ENCODE measurements at places on chromosomes 1 and 21.

DNA sequence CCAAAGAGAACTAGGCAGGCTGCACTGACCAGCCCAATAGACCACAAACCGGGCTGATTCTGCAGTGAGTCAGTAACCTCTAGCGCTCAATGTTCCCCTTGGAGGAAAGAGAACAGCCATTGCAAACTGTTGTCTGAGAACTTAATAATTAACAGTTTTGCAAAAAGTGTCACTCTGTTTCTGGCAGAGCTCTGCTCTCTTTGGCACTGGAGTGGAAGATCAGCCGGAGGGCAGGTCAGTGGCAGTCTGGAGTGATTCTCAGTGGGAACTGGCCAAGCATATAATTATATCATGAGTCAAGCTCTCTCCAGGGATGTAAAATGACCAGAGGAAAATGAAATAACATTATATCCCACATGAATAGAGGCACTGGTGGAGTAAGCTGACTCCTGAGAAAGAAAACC is 238.3 kb downstream of the HLX start:
- DNase-seq = no peak

GRCh38 chr1:215292932-215293331 is 210.4 kb downstream of the KCNK2 start:
- no peak for DNase-seq

DNA sequence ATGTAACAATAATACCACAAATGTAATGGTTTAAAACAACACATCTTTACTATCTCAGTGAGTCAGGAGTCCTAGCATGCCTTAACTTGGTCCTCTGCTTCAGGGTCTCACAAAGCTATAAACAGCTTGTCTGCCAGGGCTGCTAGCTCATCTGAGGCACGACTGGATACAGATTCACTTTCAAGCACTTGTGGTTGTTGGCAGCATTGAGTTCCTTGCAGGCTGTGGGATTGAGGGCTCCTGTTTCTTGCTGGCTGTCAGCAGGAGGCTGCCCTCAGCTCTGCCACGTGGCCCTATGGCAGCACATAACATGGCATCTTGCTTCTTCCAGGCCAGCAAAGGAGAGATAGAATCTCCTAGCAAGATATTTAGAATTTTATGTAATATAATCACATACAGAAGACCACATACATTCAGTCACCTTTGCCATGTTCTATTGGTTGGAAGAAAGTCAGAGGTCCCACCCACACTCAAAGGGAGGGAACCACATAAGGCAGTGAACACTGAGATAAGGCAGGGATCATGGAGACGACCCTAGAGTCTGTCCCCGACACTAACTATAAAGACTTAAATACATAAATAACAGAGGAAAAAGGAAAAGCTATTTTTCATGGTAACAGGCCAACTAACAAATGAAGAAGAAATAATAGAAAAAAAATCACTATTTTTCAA is 18.9 kb upstream of the IPP start:
- DNase-seq = no peak

- DNase-seq = no peak
Measured at GRCh38 chr1:201348211-201348566, 29.3 kb downstream of the TNNT2 start.

DNA sequence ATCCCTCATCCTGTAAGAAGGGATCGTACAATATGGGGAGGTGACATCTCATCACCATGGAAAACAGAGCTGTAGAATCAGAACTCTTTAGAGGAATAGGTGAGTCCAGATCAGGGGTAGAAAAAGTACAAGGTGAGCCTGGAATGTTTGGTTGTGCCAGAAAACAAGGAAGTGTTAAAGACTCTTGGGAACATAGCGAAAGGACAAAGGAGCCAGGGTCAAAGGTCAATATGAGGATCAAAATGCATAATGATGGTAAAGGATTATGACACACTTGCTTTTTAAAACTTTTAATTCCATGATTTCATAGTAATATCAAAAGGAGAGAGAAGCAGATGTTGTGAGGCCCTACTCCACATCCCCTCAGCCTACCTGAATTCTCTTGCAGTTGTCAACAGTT is 19.2 kb upstream of the TRIM33 start:
- no peak for DNase-seq

- DNase-seq = no peak
Measured at GRCh38 chr1:67785847-67786753, 47.2 kb downstream of the GNG12 start.

- DNase-seq = no peak
Measured at GRCh38 chr1:211920141-211920572, 89.6 kb upstream of the LPGAT1 start.

DNA sequence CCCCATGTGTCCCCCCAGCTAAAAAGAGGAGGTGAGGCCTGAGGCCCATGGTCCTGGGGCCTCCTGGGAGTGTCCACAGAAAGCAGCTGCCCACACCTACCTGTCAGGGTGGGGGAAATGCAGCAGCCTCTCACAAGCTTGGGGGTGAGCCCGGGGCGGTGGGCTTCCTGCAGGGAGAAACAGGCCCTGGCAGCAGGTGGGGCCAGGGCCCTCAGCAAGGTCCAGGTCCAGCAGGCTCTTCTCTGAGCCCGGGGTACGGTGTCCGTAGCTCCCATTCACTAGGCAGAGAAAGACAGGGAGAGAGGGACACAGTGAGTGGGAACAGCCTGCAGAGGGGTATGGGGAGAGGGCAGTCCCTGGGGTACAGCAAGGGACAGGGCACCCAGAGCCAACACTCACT is 139.0 kb downstream of the GLIS1 start:
- DNase-seq = no peak

GRCh38 chr1:196105901-196106300 is 502.3 kb downstream of the KCNT2 start:
- DNase-seq = no peak

GRCh38 chr1:116388122-116388521 is 15.1 kb downstream of the ATP1A1 start:
- no peak for DNase-seq

DNA sequence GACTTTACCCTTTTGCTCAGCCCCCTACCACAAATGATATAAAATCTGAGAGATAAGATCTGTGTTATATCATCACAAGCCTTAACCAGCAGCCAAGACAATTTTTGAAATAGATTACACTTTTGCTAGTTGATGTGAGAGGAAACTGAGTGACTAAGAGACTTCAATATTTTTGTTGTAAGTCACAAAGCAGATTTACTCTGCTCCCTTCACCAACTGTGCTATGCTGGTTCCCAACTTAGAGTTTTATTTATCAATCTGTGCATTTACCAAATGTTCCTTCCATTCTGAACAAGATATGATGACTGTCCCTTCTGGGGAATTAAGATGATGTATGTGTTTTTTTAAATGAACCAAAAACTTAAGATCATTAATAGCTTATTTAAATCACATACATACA is 12.1 kb upstream of the GRIK1 start:
- DNase-seq = no peak

GRCh38 chr1:54976747-54977146 is 3.7 kb upstream of the TMEM61 start:
- peak; percentile 43 for DNase-seq

- no peak for DNase-seq
Measured at GRCh38 chr1:101112051-101112780, 86.6 kb upstream of the DPH5 start.

All from NCI-H2081 treated with DMSO at 0.1 percent for 48 hours (cell line).